ENCODE measurements at places on chromosomes 5 and 9. TPM values are rescaled to one million over a fixed set of nuclear protein-coding genes. Genes with fewer than 3 reads are reported as not detected.

Gene TIMD4
- total RNA-seq, result not detected

Gene AP3B1
- total RNA-seq, result 63.5 TPM

GRCh38 chr9:18906656-18907395 lies 126.2 kb downstream of the SAXO1 start:
- no peak overlapping the region for H3K27ac ChIP-seq
- H3K4me1 ChIP-seq, result no peaks in the 10 kb centered on the region
- DNase-seq, result no peak
- no peaks in the 10 kb centered on the region for H3K36me3 ChIP-seq
- H3K4me3 ChIP-seq, result no peak overlapping the region

DNA sequence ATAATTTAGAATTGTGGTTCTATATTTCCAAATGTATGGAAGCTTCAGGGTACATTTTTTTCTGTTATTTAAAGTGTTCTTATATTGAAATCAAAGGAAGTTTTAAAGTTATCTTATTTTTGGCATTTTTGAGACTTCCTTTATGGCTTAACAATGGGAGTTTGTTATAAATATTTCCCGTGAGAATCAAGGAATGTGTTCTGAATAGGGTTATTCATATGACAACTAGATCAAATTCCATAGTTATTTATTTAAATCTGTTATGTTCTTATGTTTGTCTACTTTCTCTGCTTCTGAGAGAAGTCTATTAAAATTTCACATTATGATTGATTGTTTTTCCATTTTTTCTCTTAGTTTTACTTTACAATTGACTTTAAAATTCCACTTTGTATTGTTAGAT lies 135.1 kb downstream of the ADAMTS16 start:
- H3K4me3 ChIP-seq, result no peak overlapping the region
- no peaks in the 10 kb centered on the region for H3K36me3 ChIP-seq
- H3K4me1 ChIP-seq, result no peaks in the 10 kb centered on the region
- no peaks in the 10 kb centered on the region for H3K27me3 ChIP-seq
- no peak for DNase-seq

DNA sequence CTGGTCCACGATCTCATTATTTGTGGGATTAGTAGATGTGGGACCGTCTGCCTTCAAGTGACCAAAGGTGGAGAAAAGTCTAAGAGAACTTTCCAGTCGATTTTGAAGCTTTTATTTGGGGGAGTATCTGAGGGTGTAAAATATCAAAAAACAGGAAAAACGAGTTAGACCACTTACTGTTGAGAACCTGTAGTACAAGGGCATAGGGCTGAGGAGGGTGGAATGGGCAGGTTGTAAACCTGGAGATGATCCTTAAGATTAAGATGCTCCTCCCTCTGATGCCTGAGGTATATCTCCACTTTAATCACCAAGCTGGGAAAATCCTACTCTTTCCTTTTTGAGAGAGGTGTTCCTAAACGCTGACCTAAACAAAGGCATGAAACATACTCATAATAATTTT lies 32.0 kb upstream of the GTF2H2C start:
- DNase-seq, result no peak
- H3K27ac ChIP-seq, result no peak overlapping the region
- no peak overlapping the region for H3K4me3 ChIP-seq
- H3K36me3 ChIP-seq, result no peaks in the 10 kb centered on the region

GRCh38 chr9:35945341-35946018 lies 12.5 kb downstream of the OR2S2 start:
- peaks cover 13% of the 10 kb centered on the region for H3K27me3 ChIP-seq
- H3K4me1 ChIP-seq, result peaks cover 3% of the 10 kb centered on the region
- H3K27ac ChIP-seq, result no peak overlapping the region

Gene AK3
- total RNA-seq, result 22.9 TPM

DNA sequence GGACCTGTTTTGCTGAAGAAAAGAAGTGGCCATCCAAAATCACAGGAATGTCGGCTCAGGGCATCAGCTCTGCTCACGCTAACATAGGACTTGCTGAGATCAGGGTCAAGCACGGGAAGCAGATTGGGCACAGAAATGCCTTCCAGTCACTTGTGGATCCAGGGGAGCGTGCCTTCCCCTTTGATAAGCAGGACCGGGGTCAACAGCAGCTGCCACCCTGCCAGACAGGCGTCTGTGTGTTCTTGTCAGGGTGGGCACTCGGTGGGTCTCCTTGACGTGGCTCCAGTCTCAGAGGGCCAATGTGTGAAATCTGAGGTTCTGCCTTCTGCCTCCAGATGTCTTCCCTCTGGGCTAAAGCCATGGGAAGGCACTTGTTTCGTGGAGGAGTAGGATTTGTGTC lies 313.7 kb upstream of the IRX4 start:
- H3K4me1 ChIP-seq, result no peaks in the 10 kb centered on the region
- H3K27me3 ChIP-seq, result no peaks in the 10 kb centered on the region
- H3K36me3 ChIP-seq, result no peaks in the 10 kb centered on the region
- no peak overlapping the region for H3K27ac ChIP-seq

Gene PRLR
- total RNA-seq, result 0.39 TPM

Gene FAM151B
- 1.1 TPM for total RNA-seq

Gene BTNL3
- total RNA-seq, result not detected

DNA sequence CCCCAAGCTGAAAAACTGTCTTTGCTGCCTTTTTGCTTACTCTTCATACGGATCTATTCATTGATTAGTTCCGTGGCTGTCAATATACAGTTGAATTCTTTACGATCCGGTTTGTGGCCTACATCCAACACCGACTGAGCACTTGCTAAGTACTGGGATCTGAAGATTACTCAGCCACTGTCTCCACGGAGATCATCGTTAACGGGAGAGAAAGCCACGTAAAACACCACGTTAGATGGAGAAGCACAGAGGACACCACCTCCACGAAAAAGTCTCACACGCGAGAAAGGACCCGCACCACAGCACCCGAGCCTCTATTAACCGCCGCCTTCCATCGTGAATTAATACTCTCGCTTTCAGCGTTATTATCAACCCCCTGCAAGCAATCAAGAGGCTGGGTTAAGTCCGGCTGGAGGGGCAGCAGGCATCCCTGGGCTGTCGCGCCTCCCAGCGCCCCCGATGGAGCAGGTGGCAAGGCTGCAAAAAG lies 650 bp downstream of the ELP1 start:
- peak overlapping the region; percentile 74 for H3K27ac ChIP-seq
- H3K27me3 ChIP-seq, result no peaks in the 10 kb centered on the region
- H3K4me1 ChIP-seq, result peaks cover 18% of the 10 kb centered on the region
- DNase-seq, result no peak
- peak overlapping the region; percentile 95 for H3K4me3 ChIP-seq

GRCh38 chr5:7728076-7728475 lies 122.9 kb downstream of the CFAP90 start:
- H3K27me3 ChIP-seq, result no peaks in the 10 kb centered on the region
- no peak overlapping the region for H3K4me3 ChIP-seq
- no peak for DNase-seq

Gene MLLT3
- 3.2 TPM for total RNA-seq

Gene OTP
- not detected for total RNA-seq

DNA sequence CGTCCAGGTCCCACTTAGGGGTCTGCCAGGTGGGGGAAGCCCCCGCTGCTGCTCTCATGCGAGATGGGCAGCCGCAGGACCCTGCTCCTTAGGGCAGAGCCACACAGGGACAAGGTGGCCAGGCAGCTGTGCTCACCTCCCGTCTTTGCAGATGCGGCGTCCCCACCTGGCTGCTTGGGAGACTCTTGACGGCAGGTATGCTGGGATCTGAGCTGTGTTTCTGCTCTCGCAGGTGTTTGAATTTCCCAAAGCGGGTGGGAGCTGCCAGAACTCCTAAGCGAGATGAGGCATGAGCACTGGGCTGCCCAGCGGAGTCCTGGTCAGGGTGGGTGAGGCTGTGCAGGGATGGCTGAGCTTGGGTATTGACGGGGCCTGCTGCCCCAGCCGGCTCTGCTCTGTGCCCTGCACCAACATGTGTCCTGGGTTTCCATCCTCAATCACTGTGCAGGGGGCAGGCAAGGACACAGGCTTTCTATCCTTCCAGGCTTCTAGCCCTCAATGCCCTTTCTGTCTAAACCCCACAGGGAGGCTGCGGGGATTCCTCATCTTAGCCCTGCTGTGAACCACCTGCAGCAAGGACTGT lies 151.4 kb downstream of the ICE1 start:
- DNase-seq, result no peak
- no peak overlapping the region for H3K4me3 ChIP-seq
- H3K27me3 ChIP-seq, result no peaks in the 10 kb centered on the region

Gene ZNF608
- 17.4 TPM for total RNA-seq

DNA sequence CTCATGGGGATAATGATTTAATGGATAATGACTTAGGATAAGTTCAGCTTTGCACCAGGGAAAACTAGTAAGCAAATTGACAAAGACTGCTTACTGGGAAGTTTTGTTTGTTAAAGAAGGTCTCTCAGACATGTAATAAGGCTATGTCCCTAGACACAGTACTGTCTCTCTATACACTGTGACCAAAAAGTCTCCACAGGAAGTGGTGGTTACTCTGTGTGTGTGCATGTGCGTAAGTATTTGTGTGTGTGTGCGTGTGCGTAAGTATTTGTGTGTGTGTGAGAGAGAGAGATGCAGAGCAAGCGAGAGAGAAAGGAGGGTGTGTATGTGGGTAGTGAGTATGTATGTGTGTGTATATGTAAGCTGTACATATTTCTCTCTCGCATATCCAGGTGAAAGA lies 229.6 kb downstream of the GLIS3 start:
- H3K4me1 ChIP-seq, result no peaks in the 10 kb centered on the region
- peaks cover 3% of the 10 kb centered on the region for H3K27me3 ChIP-seq
- no peak overlapping the region for H3K4me3 ChIP-seq
- DNase-seq, result no peak
- no peaks in the 10 kb centered on the region for H3K36me3 ChIP-seq

Gene HTR1A
- not detected for total RNA-seq

Gene C9orf50
- total RNA-seq, result not detected

DNA sequence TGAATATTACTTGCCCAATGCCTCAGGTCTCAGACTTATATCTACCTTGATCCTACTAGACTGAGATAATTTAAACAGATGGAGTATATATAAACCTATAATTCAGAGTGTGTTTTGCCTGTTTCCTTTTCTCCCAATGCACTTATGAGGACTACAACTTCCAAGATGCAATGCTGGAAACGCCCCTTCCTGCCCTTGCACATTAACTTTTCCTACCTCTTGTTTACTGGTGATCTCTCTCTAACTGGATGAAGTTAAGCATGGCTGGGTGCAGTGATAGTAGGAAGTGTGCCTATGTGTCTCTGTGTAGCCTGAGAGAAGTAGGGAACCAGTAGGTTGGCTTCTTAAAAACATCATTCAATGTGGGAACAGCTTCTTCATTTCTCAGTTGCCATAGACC lies 115.2 kb downstream of the SVEP1 start:
- no peaks in the 10 kb centered on the region for H3K27me3 ChIP-seq
- no peak for DNase-seq
- no peaks in the 10 kb centered on the region for H3K4me1 ChIP-seq
- no peak overlapping the region for H3K27ac ChIP-seq
- H3K4me3 ChIP-seq, result no peak overlapping the region

DNA sequence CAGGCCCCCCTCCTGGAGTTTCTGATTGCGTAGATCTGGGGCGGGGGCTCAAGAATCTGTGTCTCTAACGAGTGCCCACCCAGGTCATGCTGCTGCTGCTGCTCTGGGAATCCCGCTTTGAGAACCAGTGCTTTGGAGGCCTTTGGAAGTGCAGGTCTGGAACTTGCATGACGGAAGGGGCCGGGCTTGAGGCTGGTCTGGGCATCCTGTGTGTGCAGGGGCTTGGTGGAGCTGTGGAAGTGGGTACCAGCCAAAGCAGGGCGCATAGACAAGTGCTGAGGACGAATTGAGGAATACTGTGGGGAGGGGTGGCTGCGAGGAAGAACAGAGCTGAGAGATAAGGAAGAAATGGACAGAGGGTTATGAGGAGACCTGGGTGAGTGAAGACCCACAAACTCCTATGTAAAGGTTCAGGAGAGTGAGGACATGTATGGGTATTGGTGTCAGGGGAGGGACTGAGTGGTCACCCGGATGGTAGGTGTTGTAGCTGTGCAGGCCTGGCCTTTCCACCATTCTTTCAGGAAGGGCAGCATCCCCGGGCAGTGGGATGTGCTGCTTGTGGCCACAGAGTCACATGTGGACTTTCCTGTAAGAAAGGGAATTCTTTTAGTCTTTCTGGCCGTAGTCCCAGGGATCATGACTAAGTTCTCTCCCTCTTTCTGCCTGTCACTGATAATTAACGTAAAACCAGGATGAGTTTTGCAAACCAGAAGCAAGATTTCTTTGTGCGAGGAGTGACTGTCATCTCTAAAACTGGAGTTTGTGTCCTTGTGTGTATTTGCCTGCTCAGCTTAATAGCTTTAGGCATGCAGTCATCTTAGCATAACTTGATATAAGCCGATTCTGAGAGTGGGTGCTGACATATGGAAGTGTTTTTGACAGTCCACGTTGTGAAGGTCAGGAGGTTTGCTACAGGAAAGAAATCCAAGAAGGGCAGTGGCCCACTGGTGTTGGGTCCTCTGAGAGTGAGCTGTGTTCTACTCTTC lies 43.3 kb upstream of the TJP2 start:
- no peaks in the 10 kb centered on the region for H3K27me3 ChIP-seq
- no peak overlapping the region for H3K4me3 ChIP-seq
- DNase-seq, result no peak
- H3K36me3 ChIP-seq, result no peaks in the 10 kb centered on the region
- no peak overlapping the region for H3K27ac ChIP-seq
- H3K4me1 ChIP-seq, result no peaks in the 10 kb centered on the region

Gene PHF2
- total RNA-seq, result 29.6 TPM

Gene RANBP6
- total RNA-seq, result 25.0 TPM

GRCh38 chr5:120550358-120550757 lies 86.3 kb downstream of the PRR16 start:
- no peaks in the 10 kb centered on the region for H3K4me1 ChIP-seq
- no peak overlapping the region for H3K4me3 ChIP-seq
- H3K27ac ChIP-seq, result no peak overlapping the region
- no peaks in the 10 kb centered on the region for H3K27me3 ChIP-seq

All from B cell (primary cell).